ENCODE measurements at places on chromosomes 6 and 20.

DNA sequence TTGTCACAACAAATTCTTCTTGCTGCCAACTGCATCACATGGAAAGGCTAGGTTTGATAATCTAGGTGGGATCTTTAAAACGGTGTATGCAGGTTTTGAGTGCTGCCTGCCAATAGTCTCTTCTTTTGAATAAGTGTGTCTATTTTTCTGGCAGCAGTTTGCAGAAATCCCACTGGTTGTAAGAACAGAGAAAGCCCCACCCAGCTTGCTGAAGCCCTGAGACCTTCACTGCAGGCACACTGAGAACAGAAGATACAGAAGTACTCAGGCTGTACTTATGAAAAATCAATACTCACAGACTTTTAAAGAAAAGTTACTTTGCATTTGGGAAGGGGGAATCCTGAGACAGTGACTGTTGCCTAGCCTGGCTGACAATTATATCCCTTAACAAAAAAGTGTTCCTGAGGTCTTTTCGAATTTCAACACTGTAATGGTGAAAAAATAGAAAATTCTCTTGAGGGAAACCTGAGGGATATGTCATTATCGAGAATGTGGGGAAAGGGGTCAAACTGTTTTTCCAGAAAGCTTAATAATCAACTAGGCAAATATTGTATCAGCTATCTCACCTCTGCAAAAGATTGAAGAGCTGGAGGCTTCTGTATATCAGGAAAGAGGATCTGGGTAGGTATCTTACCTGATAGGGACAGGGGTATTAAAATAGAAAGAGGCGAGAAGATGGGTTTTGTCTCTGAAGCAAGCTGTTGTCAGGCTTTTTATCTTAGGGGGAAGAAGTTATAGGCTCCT, 199.9 kb downstream of the LRFN2 start:
- DNase-seq = no peak

- no peak for DNase-seq
Observed at GRCh38 chr20:33821270-33821836, 10.2 kb downstream of the CHMP4B start.

DNA sequence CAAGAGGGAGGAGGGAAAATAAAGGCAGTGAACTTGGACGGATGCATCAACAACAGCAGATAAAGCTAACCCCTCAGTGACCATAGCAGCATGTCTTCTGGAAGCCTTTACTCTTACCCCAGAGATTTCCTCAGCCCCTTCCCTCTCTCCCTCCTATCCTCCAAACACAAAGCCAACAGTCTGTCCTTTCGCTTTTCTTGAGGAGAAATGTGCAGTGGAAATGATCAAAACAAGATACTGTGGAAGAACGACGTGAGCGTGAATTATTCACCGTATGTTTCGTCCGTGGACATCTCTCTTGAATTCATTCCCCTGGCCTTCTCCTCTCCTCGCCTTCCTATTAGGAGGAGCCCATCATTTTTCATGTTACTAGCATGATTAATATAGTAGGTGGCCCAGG, 8.5 kb downstream of the NRN1 start:
- DNase-seq = no peak

GRCh38 chr20:17658648-17658993, 23.4 kb downstream of the RRBP1 start:
- DNase-seq = no peak

DNA sequence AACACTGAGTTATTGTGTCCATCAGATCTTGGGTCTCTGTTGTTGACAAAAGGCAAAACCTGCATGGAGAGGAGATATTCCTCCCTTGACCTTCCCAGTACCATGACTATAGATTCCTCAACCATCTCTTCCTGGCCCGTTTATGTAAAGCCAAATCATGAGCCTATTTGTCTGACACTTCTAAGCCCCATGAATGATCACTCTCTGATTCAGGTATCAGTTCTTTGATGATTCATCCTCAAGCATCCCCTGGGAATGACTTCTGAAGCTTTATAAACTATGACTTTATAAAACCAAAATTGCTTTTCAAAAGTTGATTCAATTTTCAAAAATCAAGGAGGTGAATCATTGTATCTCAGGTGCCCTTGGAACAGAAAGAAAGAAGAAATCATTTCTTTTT, 78.7 kb upstream of the LOC128125822 start:
- no peak for DNase-seq

DNA sequence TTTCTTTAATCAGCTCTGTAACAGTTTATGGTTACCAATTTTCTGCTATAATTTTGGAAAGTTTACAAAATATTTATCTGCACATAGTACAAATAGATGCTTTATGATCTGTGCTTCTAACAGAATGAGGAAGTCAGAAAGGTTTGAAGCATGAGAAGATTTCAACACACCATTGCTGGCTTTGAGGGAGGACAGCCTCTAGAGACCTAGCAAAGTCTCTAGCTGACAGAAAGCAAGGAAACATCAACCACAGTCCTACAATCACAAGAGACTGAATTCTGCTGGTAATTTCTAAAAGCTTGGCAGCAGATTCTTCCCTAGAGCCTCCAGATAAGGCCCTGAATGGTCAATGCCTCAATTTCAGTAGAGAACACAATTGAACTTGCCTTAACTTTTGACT, 750.8 kb upstream of the SLC35B3 start:
- peak; percentile 8 for DNase-seq
